ENCODE measurements at places on chromosomes 1 and 21.

DNA sequence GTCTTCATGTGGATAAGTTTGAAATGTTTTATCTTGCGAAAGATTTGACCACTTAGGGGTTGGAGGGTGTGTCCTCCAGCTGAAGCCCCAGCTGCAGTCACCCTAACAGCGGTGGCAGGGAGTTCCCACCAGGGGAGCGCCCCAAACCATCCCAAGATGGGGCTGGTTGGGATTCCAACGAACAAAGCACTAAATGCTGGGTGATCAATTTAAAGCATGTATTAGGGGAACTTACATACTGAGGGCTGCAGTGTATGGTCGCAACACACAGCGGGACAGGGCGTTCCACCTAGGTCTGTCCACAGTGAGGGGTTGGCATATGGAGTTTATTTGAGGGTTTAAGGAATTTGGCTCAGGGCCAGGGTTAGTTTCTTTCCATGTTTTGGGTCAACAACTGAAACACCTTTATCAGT lies 26.3 kb downstream of the SLC37A1 start:
- no peak for DNase-seq

DNA sequence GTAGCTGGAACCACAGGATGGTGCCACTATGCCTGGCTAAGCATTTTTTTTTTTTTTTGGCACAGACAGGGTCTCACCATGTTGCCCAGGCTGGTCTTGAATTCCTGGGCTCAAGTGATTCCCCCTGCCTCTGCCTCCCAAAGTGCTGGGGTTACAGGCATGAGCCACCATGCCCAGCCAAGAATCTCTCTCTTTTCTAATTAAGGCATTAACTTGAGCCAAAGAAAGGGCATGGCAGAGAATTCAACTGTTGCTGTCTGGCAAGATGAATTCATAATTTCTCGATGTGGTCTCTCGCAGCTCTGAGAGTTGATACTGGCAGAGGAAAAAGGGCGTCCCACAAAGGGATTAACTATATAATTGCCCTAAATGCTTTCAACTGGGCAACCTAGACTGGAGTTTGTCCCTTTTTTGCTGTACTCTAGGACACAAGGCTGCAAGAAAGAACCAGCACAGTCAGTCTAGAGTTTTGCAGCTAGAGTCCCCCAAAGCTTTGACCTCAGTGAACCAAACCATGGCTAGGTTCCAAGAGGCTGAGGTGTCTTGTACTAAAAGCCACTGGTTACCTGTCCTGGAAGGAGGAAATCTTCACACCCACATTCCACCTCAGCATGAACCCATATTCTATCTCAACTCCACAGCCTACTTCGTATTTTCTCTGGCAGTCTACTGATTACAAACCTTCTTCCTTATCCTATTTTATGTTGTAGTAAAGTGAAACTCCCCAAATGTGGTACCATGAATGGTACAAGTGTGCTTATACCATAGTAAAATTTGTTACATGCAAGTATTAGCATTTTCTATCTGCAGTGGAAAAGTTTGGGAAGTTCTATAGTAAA lies 51.2 kb downstream of the OPTC start:
- no peak for DNase-seq

DNA sequence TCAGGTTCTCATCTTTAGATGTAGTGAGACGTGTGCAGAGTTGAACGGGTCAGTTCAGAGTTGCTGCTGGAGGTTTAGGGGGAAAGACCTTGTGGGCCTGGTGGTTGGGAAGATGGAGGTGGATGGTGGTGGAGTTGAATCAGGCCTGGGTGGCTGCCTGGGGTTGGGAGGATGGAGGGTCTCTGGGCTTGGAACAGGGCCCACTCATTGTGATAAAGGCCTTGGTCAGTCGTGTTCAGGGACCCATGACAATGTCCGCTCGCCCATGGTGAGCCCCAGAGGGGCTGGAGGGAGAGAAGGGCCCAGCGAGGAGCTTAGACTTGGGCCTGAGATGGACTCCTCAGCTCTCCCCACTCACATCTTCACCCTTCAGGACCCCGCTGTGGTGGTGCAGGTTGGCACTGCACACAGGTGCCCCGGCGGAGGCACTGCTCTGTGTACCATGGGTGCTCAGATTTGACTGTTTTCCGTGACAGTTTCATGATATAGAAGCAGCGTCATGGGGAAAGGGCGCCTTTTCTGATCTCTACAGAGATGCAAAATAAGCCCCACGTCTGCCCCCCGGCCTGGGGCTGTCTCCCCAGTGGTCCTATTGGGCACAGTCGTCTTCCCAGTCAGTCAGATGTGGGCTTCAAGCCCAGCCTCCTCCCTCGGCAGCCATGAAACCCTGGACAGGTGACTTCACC lies 39.2 kb downstream of the DISP3 start:
- no peak for DNase-seq

DNA sequence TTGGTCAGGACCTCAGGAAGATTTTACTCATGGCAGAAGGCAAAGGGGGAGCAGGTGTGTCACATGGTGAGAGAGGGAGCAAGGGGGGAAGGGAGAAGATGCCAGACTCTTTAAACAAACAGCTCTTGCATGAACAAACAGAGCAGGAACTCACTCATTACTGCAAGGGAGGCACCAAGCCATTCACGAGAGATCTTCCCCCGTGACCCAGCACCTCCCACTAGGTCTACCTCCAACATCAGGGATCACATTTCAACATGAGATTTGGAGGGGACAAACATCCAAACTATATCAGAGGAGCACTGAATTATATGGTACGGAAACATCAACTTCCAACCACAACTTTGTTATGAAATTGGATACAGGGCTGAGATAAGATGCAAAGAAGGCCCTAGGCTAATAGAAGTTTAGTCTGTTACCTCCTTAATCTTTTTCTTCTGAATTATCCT lies 164.9 kb downstream of the ST6GALNAC3 start:
- no peak for DNase-seq

- no peak for DNase-seq
Measured at GRCh38 chr21:26067836-26068594, 102.6 kb downstream of the APP start.

DNA sequence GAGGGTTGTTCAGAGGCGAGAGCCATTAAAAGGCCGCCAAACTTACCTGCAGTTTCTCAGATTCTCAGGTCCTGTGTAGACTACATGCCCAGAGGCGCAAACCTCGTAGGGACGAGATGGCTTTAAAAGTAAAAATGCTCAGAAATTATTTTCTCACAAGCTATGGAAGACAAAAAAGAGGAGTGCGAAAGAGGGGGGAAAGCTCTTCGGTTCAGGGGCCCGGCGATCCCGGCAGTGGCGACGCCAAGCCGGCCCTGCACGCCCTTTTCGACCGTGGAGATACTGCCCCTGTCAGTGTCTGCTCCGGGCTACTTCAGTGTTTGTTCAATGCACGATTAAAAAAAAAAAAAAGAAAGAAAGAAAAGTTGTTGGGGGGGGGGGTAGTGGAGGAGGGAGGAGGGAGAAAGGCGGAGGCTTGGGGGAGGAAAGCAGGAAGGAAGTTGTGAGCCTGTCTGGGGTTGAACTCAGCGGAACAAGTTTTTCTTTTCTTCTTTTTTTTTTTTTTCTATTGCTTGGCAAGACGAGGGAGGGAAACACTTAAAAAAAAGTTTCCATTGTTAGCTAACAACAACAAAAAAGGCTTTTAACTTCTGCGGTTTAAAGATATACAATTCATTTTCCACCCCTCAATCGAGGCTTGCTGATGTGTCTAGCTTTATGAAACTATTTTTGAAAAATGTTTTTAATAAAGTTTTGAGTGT lies at the start of gene ITPKB:
TSS of gene ITPKB (minus strand) at position 288 of the 701 bp plus-strand sequence. CDS start 1,824 bp downstream, outside the sequence.
- DNase-seq: peak; percentile 79

DNA sequence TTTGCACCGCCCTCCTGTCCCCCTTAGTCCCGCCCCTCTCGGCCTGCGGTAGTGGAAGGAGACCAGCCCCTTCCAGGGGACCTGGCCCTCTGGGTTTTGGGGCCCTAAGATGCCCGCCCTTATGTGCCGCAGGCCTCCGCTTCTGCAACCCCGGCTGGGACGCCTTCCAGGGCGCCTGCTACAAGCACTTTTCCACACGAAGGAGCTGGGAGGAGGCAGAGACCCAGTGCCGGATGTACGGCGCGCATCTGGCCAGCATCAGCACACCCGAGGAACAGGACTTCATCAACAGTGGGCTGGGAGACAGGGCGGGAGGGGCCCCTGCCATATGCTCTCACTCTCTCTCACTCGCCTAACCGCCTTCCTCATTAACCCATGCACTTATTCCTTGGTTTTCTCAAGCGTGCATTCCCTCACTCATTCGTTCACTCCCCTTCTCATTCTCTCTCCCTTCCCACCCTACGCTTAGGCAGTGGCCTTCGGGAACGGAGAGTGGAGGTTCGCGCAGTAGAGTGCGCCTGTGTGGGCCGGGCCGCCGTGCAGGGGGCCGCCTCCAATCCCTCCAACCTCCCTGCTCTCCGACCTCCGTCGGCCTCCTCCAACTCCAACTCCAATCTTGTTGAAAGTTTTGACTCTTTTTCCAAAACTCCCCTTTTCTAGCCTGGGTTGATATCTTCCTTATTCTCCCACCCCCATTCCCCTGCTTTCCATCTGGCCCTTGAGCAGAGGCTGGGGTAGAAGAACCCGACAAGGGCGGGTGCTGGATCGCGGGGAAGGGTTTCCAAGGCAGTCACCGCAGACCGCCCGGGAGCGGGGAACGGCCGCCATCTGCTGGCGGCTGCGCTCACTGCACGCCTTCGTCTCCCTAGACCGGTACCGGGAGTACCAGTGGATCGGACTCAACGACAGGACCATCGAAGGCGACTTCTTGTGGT lies 15.2 kb downstream of the BCAN start:
- peak; percentile 74 for DNase-seq

- no peak for DNase-seq
Measured at GRCh38 chr1:202133001-202133400, 10.3 kb downstream of the GPR37L1 start.
